ENCODE measurements at places on chromosomes 5 and 9.
A peak's percentile ranks its signal among the peaks of the same experiment; 100 is the strongest.

- no peak for DNase-seq
These were observed 117.4 kb downstream of the PRKACG start for GRCh38 chr9:68896486-68896885.

DNA sequence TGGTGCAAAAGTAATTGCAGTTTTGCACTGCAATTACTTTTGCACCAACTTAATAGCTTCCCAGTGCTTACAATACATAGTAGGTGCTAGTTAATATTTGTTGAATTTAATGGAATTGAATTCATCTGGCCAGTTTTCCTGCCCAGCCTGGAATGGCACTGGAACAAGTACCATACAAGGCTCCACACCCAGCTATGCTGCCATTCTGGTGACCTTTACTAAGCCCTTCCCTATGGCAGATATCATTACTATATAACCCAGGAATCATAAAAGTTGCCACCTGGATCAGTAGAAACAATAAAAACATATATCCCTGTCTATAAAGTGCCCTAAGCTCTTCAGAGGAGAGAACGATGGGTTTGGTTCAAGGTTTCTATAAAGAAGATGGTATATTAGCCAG, 22.4 kb upstream of the TRIM36 start:
- DNase-seq = no peak

GRCh38 chr5:80399526-80400239, 8.2 kb upstream of the ZFYVE16 start:
- DNase-seq = peak; percentile 17

- no peak for DNase-seq
These were observed 4.9 kb downstream of the HSPB3 start for GRCh38 chr5:54460181-54460919.

DNA sequence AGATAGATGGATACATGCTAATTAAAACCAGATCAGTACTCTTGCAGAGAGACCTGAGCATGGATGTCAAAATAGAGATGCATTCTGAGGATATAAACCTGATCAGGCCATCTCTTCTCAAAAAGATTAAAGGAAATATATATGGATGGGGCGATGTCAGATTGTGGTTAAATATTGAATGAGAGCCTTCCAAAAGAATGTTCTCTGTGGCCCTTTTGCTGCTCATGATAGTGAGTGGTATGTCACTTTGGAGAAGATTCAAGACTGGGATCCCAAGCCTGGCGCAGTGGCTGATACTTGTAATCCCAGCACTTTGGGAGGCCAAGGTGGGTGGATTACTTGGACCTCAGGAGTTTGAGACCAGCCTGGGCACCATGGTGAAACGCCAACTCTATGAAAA, 20.5 kb downstream of the ZNF131 start:
- DNase-seq = no peak

DNA sequence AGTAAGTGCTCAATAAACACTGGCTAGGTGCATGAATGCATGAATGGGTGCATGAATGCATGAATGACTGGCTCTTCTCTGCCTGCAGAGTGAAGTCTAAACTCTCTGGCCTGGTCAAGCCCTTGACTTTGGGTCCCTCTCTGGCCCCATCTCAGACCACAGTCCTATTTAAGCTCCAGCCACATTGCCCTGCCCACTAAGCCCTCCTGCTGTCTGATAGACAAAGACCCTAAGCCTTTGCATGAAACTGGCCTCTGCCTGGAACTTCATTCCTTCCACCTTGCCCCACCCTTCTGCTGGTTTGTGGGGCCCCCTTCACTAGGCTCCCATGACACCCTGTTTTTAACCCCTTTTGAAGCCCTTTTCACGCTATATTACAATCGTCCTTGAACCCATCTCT, 202.4 kb downstream of the TTLL11 start:
- no peak for DNase-seq

DNA sequence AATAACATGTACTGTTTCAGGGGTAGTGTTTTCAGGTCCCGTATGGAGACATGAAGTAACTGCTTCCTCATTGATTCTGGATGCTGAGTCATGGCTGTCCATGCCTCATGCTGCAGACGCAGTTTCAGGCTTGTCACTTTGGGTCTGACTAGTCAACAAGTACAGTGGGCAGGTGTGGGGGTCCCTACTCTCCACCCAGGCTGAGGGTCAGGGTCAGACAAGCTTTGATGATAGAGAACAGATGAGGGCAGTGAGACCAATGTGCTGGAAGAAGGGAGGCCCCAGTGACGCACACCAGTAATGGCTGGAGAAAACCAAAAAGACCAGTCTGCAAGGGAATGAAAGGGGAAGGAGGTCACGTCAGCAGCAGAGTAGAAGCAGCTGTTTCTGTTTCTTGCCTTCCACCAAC, 80.0 kb upstream of the NFIL3 start:
- DNase-seq = no peak

DNA sequence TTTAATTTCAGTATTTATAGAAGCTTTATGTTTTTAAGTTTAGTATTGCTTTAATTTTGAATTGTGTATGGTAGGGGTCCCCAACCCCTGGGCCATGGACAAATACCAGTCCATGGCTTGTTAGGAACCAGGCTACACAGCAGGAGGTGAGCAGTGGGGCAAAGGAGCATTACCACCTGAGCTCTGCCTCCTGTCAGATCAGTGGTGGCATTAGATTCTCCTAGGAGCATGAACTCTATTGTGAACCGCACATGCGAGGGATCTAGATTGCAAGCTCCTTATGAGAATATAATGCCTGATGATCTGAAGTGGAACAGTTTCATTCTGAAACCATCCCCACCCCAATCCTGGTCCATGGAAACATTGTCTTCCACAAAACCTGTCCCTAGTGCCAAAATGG, 1.9 kb downstream of the C5 start:
- DNase-seq = no peak

GRCh38 chr5:82072138-82072537, 100.3 kb downstream of the ATG10 start:
- DNase-seq = no peak

DNA sequence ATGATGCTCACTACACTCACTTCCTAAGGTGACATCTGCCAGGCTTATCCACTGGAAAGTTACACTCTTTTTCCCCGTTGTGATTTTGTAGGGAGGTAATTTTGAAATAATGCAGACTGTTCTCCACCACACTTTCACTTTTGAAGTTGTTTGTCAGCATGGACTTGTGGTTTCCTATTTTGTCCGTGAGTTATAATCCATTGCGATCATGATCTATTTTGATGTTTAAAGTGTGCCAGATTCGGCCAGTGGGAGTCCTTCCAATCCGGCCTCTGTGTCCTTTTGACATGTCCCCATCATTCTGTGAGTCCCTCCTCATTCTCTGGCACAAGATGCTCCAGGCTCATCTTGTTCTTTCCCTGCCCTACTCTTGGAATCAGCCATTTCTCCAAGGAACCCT, 211.3 kb upstream of the KLF4 start:
- DNase-seq = no peak

DNA sequence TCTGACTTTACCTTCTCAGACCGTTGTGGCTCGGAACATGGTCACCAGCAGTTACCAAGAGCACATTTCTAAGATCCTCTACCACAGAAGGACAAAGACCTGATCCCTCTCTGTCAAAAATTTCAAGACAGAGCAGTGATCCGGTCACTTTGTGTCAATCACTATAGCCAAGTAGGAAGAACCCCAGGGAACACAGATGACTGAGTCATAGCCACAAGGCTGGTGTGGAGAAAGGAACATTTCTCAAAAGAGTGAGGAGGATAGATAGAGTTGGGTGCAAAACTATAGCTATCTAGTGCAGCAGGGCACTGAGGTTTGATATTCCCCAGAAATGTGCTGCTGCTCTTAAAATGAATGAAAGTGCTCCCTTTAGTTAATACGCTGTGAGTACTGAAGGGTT, 130.7 kb upstream of the SMIM23 start:
- no peak for DNase-seq

DNA sequence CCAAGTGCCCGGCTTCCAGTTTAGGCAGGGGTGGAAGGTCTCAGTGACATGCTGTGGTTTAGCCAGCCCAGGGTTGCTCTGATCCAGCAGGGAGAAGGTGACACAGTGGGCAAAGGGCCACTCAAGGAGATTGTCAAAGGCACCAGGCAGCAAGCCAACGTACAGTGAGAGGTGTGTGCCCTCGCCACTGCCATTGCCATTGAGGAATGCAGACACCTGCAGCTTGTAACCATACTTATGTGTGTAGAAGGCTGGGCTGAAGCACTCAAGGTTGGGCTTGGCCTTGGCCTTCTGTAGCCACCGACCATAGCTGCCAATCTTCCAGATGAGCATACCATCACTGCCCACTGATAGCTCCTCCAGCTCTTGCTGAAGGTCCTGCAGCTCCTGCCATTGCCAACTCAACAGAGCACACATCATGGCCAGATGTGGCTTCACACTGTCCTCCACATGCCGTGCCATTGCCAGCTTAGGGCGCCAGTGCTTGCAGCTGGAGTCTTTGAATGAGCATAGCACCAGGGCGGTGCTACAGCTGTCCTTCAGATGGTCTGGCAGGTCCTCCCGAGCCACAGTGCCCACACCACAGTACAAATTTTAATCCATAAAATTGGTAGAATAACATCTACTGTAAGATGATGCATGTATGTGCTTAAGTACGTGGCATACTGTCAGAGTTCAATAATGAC, 59.7 kb upstream of the HMHB1 start:
- no peak for DNase-seq

DNA sequence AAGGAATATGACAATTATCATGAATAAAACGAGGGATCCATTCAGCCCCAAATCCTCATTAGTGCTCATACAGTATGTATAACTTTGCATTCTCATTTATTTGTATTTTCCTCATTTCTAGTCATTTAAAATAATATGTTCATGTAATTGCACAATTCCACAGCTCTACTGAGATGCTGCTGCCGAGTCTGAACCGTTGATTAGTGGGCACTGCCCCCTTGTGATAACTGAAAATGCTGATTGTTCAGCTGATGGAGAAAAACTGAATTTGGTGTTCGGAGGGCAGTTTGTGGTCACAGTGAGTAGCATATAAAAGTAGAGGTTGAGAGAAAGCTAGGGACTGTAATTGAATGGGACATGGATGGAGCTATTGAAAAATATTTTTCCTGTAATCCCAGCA, 12.2 kb upstream of the GPR151 start:
- no peak for DNase-seq

DNA sequence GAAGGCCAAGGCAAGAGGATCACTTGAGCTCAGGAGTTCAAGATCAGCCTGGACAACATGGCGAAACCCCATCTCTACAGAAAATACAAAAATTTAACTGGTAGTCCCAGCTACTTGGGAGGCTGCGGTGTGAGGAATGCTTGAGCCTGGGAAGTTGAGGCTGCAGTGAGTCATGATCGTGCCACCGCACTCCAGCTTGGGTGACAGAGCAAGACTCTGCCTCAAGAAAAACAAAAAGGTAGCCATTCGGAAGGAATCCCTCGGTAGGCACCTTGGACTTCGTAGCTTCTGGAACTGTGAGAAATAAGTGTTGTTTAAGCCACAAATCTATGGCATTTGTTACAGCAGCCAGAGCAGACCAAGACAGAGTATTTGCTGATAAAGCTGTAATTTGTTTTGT, 174.2 kb downstream of the DCP2 start:
- DNase-seq = no peak

DNA sequence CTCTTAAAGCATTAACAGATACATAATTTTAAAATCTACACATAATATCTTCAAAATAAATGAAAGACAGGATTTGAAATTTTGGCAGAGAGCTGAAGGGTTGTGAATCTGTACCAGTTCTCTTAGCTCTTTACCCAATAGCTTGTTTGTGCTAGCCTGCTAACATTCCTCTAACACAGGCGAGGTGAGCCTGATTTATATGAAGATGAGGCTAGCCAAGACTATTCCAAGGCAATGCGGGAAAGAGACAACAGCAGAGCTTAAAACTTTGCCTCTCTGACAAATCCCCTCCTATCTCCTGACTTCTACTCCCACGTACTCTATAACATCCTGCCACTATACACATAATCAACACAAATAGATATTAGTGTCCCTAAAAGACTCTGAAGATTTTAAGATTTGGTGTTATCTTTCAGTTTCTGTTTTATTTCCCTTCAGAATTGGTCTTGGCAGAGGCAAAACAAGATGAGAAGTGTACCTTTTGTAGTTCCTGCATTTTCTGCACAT, 745.6 kb upstream of the ZNF608 start:
- DNase-seq = no peak

DNA sequence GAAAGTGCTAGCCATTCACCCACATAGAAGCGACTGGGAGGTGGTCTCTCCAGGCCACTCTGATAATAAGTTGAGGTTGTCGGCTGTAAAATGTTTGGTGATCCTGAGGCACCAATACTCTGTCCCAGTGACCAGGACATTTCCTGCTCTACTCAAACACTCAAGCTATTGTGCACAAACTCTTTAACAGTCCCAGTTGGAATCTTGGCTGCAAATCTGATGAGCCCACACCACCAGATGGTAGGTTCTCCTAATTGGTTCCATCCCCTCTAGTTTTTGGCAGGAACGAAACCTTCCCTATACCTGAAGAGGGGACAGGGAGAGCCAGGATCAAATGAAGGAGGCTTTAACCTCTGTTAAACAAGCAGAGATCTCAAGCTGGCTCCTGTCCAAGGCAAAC, 14.3 kb downstream of the GRIA1 start:
- no peak for DNase-seq

DNA sequence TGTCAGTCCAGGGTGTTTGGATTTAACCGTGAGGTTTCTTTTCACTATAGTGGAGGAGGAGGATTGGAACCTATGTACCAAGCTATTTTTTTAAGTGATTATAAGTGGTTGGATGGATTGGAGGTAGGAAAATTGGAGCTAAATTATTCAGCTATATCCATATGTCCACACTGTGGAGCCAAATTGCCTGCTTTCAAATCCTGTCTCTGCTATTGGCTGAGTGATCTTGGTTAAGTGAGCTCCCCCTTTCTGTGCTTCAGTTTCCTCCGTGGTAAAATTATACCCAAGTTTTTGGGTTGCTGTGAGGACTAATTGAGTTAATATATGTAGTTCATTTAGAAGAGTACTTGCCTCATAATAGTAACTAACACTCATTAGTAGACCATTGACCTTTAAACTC, 2.5 kb downstream of the CENPP start:
- DNase-seq = no peak

GRCh38 chr9:116318468-116319374, 165.1 kb downstream of the PAPPA start:
- no peak for DNase-seq

DNA sequence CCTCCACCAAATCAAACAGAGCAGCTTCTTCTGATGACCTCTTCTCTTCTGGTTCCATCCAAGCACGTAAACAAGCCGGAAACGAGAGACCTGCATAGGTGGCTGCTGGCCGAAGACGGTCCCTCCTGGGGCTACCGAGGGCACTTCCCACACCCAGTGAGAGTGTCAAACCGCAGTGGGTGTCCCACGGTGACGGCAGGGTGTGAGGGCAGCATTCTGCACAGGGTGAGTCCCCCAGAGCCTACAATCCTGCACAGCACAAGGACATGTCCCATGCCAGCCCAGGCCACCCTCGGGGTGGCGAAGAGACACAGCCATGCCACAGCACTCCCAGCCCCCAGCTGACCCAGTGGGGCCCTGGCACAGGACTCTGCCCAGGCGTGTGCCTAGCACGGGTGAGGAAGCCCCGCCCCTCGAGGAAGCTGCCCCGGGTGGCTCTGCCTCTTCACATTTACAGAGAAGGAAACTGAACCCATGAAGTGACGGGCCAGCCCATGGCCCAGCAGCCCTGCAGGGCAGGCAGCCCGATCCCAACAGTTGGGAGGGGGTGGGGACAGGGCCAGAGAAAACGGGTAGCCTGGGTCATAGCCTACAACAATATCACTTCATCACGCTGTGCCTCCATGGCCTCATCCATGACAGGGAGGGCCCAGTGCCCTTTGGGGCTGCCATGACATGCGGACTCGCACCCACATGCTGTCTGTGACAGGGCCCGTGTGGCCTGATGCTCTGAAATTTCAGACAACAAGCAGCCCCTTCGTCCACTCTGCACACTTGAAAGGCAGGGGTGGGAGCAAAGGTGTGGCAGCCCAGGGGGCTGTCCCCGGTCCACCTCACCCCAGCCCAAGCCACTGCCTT, 43.2 kb downstream of the SEMA4D start:
- peak; percentile 44 for DNase-seq
